ENCODE measurements at places on chromosomes 1 and 21.

GRCh38 chr1:79928901-79929300 lies 922.4 kb upstream of the ADGRL4 start:
- DNase-seq = no peak

DNA sequence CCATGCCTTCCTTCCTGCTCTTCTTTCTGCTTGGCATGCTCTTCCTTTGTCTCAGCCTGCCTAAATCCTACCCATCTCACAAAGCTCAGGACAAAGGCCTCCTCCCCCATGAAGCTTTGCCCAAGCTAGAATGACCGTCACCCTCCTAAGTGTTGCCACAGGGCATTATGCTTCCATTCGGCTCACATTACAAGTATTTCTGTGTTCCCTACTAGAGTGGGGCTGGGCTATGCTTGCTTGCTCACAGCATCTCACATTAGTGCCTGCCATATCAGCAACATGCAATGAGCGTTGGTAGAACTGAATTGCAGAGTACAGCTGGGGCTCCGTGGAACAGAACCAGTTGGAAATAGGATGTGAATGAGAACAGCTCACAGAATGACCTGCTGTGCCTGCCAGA lies 82.8 kb downstream of the CD58 start:
- DNase-seq = no peak

DNA sequence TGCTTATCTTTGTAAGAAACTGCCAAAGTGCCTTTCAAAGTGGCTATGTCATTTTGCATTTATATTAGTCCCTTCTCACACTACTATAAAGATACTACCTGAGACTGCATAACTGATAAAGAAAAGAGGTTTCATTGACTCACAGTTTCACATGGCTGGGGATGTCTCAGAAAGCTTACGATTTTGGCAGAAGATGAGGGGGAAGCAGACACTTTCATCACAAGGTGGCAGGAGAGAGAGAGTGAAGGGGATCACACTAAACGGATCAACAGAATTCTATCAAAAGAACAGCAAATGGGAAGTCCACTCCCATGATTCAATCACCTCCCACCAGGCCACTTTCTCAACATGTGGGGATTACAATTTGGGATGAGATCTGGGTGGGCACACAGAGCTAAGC lies 1352.0 kb upstream of the B3GALT2 start:
- DNase-seq = no peak

DNA sequence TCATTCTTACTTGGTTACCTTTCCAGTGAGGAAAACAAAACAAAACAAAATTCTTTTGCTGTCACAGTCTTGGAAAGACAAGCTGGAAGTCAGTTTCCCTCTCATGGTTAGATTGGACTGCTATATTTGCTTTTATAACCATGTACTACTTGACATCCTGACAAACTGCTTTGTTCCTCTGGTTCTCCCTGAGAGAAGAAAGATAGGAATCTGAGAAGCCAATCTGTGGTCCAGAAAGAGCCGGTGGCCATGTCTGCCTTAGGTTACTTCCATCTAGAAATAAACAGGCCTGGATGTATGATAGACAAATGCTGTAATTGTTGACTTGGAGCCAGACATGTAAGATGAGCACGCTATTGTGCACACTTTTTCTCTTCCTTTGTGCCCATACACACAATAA lies 330.0 kb downstream of the BRINP3 start:
- DNase-seq = no peak

GRCh38 chr1:36349839-36350238 lies 26.4 kb upstream of the EVA1B start:
- no peak for DNase-seq

- DNase-seq = no peak
Observed at GRCh38 chr21:26528882-26529281, 44.2 kb downstream of the CYYR1 start.

GRCh38 chr1:40977716-40978115 lies 1.8 kb upstream of the CTPS1 start:
- DNase-seq = no peak

- DNase-seq = peak; percentile 46
Observed at GRCh38 chr1:107529511-107530149, 388.8 kb downstream of the NTNG1 start.

DNA sequence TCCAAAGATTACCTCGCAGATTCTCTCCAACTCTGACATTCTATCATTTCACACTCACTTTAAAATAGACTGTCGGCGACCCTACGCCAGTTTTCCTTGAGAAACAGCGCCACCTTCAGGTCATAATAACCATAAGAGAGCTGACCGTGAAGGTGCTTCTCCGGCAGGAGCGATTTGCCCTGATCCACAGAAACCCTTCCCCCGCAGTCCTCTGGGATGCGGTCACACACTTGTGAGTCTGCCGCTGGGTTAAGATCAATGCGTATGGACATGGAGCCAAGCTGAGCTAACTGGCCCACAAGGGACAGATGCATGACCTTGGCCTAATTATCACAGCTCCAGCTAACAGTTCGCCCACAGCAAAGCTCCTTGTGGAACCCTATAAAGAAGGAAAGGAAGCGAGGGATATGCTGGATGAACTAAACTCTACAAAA lies 32.8 kb upstream of the IFNAR2 start:
- DNase-seq = peak; percentile 80

GRCh38 chr1:89605692-89606091 lies 27.2 kb upstream of the LRRC8C start:
- DNase-seq = peak; percentile 33

DNA sequence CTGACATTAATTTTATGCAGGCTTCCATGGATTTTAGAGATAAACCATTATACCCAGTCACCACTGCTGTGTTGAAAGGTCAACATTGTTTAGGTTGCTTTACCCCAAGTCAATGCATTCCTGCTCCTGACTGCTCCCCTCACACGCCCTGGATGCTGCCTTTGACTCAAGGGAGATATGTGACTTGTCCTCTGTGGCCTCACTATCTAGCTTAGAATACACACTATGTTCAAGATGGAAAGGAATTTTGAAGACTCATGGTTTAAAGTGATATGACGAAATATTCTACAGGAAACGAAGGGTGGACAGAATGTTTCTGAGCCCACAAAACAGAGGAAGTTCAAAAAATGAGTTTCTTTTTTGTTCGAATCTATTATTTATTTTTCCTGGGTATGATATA lies 170.4 kb upstream of the NR5A2 start:
- peak; percentile 75 for DNase-seq

DNA sequence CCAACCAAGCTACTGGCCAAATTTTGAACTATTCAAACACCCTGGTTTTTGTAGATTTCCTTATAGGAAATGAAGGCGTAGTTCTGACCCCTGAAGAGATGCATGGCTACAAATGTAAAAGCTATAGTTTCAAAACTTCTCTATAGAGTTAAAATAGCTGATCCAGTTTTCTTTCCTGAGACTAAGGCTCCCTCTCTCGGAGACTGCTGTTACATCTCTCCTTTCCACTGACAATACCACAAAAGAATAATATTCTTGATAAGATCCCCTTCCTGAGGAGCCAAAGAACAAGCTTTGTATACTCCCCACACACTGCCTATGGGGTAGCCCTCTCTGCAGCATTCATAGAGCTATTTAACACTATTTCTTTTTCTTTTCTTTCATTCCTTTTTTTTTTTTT lies 6.7 kb upstream of the CFAP126 start:
- peak; percentile 23 for DNase-seq

GRCh38 chr1:75811211-75811981 lies 14.7 kb downstream of the MSH4 start:
- DNase-seq = no peak

DNA sequence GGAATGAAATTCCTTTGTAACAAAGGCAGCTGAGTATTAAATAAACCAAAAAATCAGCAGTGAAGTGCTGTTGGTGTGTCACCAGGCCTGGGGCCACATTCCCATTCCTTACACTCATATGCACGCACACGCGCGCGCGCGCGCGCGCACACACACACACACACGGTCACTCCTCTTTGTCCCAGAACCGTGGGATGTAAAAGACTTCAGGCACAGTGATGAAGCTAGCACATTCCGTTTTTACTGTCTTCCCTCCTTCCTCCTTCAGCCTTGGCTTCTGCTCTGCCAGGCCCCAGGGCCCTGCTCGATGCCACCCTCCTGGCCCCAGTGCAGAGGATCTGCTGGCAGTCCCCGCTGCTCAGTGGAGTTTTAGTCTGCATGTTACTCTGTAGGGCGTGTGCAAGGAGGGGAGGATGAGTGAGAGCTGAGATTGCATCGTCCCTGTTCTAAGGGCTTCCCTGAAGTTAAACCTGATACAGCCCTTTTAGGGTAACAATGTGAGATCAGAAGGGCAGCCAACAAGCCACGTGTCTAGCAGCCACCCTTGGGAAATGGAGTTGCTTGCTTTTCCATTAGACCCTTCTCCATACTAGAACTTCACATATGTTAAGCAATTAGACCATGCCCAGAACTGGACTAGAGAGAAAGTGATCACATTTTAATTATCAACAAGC lies 71.7 kb upstream of the WDR26 start:
- DNase-seq = no peak

DNA sequence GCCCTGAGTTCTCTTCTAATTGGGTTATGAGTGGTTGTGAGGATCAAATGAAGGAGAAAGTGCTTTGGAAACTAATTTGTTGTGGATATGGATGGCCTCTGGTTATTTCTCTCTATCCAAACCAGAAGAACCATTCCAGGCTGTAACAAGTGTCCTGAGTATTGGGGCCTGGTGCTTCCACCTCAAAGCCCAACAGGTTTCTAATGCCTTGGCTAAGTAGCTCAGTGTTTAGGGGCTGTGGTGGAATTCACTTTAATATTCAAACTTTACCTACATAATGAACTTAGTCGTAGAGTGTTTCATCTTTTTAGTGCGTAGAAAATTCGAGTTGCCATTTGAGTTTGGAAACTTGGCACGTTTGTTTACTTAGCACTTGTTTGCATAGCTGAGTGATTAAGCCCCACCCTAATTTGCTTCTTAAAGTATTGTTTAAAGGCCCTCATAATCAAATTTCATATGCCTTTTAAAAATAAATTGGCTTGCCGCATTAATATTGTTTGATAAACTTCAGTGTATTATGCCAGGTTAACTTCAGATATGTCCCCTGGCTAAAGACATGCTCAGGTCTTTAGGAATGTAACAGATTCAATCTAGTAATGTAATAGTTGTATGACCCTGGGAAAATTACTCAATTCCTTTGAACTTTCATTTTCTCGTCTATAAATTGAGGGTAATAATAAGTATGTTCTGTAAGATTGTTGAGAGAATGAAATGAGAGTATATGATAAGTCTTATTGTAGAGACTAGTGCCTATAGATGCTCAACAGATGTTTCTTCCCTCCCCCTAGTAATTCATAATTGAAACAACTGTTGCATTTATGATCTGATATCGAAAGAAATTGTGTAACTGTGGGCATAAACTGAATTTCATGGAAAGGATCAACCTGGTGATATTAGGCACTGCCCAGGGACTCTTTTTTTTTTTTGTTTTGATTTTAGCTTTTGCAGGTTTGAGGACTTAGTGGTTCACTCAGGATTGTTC lies 1.6 kb downstream of the AGO4 start:
- DNase-seq = peak; percentile 21

DNA sequence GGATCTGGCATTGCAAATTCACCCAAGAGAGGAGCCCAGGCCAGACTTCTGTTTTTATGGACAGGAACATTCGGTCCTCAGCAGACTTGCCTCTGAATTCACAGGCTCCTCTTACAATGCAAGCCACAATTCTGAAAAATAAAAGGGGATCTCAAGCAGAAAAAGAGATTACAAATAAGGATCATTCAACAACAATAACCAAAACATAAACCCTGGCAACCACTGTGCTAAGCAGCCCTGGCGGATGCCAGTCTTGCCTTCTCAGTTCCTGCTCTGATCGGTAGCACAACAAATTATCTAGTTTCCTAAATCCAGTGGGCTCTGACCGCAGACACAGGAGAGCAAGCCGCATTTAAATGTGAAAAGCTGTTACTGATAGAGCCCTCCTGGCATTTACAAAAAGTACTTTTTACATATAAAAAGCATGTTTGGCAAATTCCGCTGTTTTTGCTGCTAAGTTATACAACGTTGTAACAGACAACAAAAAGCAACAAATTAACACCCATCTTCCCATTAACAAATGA lies 123.4 kb upstream of the FOXD3 start:
- DNase-seq = no peak
